Body of pancreas (tissue), 4 donors: ENCODE measurements at places on chromosomes 5 and 9. TPM values are rescaled to one million over a fixed set of nuclear protein-coding genes. Genes with fewer than 3 reads are reported as not detected.

DNA sequence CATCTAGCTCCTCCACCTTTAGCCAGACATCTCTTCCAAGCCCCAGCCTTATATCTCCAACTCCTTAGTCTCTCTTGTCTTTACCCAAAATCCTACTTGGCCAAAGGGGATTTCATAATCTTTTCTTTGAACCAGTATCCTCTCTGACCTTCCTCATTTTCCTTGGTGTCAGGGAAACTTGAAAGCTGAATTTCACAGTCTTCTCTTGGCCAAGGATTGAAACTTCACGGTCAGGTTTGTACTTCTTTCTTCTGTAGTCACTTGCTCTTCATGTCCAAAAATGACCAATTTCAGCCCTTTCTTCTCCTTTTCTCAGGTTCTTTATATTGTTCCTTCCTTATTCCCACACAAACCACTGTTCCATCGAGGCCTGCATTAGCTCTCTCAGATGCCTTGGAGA lies 473.7 kb upstream of the KLF4 start:
- no peak for DNase-seq

GRCh38 chr5:110832683-110833082 lies 93.9 kb downstream of the SLC25A46 start:
- no peak for DNase-seq

- no peak for DNase-seq
Observed at GRCh38 chr9:136928591-136928990, 15.9 kb downstream of the FBXW5 start.

GRCh38 chr9:91341749-91342148 lies 20.0 kb downstream of the AUH start:
- DNase-seq = no peak

GRCh38 chr5:170865622-170866021 lies 3.8 kb downstream of the RANBP17 start:
- DNase-seq = no peak

DNA sequence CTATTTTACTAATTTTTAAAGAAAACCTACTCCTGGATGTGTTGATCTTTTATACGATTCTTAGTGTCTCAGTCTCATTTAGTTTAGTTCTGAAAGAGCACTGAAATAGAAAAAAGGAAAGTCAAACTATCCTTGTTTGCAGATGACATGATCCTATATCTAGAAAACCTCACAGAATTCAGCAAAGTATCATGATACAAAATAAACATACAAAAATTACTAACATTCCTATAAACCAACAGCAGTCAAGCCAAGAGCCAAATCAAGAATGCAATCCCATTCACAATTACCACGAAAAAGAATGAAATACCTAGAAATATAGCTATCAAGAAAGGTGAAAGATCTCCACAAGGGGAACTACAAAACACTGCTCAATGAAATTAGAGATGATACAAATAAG lies 225.8 kb upstream of the CDH18 start:
- no peak for DNase-seq

GRCh38 chr9:22088717-22089061 lies 79.6 kb upstream of the CDKN2B start:
- DNase-seq = no peak

GRCh38 chr5:147160902-147161700 lies 73.7 kb upstream of the STK32A start:
- DNase-seq = no peak

DNA sequence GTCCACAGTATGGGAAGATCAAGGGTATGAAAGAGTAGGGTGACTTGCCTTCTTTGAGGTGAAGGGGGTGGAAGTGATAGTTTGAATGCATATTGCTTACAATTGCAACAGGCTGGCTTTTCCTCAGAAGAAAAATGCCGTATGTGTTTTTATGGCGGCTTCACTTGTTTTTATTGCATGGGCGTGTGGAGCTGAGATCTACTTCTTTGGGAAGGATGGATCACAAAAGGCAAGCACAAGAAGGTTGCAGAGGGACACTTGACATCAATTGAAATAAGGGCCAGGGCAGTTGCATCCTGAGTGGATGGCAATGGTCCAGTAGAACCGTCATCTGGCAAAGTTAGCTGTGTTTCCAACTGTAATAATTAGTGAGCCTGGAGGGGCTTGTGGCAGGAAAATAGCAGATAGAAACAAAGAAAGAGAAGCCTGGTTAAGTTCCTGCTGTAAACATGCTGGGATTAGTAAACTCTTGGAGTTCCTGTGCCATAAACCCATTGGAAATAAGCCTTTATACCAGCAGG lies 138.4 kb downstream of the NTRK2 start:
- DNase-seq = no peak

DNA sequence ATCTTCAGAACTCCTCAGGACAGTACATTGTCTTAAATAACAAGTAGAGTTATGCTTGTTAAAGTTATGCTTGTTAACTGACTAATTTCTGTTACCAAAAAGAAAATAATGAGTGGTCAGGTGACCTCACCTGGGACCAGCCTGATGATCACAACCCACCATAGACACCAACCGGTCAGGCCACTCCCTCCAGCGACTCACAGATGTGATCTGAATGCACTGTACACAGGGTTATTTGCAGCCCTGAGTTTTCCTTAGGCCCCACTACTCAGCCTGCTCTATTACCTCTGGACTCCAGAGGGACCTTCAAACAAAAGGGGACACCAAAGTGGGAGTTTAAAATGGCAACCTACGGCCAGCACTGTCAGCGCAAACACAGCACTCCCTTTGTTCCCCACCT lies 55.3 kb downstream of the ARSB start:
- DNase-seq = no peak

- DNase-seq = no peak
Observed at GRCh38 chr9:124377551-124378406, 37.5 kb downstream of the PSMB7 start.

DNA sequence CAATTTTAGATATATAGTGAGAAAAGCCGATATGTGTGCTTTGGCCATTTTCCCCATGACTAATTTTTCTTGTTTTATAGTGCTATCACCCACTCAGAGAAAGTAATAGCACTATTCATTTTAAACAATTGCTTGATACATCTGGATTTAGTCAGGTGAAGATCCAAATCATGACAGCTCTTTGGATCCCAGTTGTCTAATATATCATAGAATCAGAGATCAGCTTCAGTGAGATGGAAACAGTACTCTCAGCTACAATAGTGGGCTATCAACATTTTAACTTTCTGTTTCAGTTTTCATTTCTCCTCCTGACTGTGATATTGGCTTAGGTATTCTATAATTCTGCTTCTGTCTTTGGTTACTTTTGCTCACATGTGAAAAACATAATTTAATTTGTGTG lies 38.7 kb downstream of the VCAN start:
- no peak for DNase-seq

- peak; percentile 30 for DNase-seq
Observed at GRCh38 chr5:172156541-172156994, 31.5 kb downstream of the STK10 start.

DNA sequence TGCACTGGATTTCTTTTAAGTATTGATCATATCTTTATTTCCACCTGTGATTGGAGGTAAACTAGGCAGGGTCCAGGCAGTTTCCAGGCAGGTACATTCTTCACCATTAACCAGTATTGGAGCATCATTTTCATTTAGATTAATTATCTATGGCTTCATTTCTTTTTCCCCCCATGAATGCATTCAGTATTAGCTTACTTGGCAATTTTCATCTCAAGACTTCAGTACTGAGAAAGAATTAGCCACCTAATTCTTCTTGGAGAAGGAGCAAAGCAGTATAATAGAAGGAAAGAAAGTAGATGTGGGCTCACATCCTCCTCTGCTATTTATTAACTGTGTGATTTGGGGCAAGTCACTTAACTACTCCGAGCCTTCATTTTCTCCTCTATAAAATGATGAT lies 208.8 kb downstream of the RFK start:
- DNase-seq = no peak

DNA sequence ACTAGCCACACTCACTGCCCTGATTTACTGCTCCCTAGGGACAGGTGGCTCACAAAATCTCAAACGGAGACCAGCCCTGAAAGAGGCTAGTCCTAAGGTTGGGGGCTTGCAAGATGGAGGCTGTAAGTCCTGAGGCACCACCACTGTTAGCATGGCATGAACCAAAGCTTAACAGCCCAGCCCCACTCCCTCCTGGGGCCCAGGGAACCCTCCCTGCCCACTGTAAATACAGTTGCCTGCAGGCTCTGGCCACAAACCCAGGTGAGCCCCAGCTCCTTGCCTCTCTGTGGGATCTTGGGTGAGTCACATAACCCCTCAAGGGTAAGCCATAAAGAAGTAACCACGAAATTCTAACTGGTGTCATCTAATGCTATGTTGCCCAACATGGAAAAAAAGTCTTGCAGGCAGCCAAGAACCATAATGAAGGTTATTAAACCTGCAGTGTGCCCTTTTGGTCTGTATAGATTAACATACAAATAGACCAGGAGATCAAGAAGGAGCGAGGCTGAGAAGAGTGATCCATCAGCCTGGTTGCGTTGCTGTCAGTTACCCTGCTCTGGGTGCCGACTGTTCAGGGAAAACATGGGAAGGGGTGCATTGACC lies 1.7 kb upstream of the POMT1 start:
- no peak for DNase-seq

GRCh38 chr5:133245191-133246052 lies 193.6 kb downstream of the HSPA4 start:
- no peak for DNase-seq

DNA sequence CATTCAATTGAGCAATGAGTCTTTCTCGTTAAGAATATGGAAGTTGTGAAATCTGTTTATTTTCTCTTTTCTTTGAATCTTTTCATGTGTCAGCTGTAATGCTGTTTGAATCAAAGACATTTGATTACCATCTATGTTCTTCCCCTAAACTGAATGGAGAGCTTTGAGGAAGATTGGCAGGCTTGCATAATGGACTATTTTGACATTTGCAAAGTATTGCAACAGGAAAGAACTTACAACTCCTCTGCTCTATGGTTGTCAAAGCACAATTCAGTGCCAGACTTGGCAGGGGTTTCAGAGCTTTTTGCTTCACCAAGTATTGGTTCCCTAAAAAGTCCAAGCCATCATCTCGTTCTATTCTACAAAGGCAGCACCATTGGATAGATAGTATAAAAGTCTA lies 549.0 kb upstream of the NUDT12 start:
- DNase-seq = no peak

- DNase-seq = no peak
Observed at GRCh38 chr9:128828719-128829452, 708 bp downstream of the SPOUT1 start.

GRCh38 chr5:148841519-148841918 lies 15.1 kb downstream of the ADRB2 start:
- DNase-seq = no peak

GRCh38 chr5:68891718-68892117 lies 202.1 kb upstream of the SLC30A5 start:
- DNase-seq = no peak

The FAM221B gene
- total RNA-seq = 0.33 TPM

The TAF11L10 gene
- not detected for total RNA-seq

The HAVCR1 gene
- total RNA-seq = not detected

The CNTFR gene
- total RNA-seq = 16.8 TPM

The NUDT12 gene
- 14.3 TPM for total RNA-seq

The MYMK gene
- not detected for total RNA-seq

The C1QTNF3 gene
- 0.99 TPM for total RNA-seq

The CTSV gene
- 0.33 TPM for total RNA-seq

The RNF224 gene
- total RNA-seq = 0.26 TPM

The TMEM174 gene
- total RNA-seq = not detected

The CCDC127 gene
- 4.0 TPM for total RNA-seq

The SLC23A1 gene
- total RNA-seq = 0.78 TPM

The DOCK2 gene
- 3.1 TPM for total RNA-seq

The MEGF10 gene
- not detected for total RNA-seq

The TMEM171 gene
- total RNA-seq = not detected
